ENCODE measurements at places on chromosomes 5 and 9.

DNA sequence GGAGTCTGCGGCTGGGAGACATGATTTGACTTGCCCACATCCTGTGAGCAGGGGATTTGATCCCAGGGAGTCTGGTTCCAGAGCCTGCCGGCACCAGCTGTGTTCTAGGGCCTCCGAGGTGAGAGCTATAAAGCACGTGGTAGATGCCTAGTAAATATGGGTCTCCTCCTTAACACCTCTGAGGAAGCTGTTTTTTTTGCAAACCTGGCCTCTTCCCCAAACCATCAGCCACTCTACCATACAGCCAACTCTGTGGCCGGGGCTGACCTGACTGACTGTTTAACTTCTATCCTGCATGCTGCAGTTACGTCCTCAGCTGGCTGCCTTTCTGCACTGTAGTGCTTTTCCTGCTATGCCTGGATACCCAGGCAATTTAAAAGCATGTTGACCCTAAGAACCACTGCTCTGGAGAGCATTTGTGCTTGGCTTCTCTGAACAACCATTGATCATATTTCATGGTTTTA lies 220.5 kb downstream of the SLIT3 start:
- no peak for ATAC-seq

DNA sequence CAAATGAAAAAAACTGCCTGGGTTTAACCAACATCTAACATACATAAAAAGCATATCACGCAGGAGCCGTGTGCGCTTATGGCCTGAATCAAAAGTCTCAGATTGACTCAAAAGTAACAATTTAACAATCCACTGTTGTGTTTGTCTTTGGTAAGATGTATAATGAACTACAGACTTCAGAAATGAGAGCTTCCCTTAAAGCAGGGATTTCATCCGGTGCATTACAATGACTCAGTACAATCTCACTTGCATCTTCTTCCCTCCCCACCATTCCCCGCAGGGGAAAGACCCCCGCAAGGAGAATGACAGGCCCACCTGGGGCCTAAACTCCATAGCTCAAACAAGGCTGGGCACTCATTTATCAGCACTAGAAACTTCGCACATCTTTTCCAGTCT lies 1.4 kb downstream of the ZFR start:
- peak; percentile 33 for ATAC-seq

- ATAC-seq: no peak
These were observed 1353.7 kb upstream of the ACO1 start for GRCh38 chr9:31030741-31031202.

DNA sequence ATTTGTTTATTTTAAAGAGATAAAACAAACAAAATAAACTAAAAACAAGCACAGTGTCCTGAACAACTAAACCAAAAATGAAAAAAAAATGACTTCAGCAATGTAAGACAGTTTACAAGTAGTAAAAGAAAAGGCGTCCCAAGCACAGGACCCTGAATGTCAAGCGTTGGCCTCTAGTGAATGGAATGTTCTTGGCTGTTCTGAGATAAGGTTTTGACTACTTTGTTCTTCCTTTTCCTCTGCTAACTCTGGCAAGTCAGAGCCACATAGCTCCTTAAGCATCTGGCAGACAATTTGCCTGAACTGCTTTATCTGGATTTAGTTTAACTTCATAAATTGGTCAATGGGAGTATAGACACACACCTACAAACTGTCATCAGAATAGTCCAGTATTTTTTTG lies 655.2 kb downstream of the ANXA1 start:
- ATAC-seq: no peak

- ATAC-seq: no peak
These were observed 162.7 kb downstream of the SYK start for GRCh38 chr9:90964101-90965020.

GRCh38 chr9:71685394-71685793 lies 82.9 kb downstream of the CEMIP2 start:
- ATAC-seq: peak; percentile 57

DNA sequence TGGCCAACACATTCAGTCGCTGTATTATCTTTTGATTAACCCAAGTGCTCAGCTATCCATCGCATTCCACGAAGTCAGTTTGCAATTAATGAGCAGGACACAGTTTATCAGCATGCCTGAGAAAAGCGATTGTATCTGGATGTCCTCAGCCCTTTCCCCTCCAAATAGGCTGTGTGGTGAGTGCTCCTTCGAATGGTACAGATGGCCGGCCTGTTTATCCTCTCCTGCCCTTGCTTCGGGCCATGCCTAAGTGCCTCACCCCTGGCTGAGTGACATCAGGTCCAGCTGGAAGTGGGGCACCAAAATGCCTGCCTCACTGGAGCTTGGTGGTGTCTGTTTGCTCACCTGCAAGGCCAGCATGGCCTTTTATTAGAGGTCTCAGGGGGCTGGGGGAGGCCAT lies 317.3 kb downstream of the GADD45G start:
- ATAC-seq: no peak

DNA sequence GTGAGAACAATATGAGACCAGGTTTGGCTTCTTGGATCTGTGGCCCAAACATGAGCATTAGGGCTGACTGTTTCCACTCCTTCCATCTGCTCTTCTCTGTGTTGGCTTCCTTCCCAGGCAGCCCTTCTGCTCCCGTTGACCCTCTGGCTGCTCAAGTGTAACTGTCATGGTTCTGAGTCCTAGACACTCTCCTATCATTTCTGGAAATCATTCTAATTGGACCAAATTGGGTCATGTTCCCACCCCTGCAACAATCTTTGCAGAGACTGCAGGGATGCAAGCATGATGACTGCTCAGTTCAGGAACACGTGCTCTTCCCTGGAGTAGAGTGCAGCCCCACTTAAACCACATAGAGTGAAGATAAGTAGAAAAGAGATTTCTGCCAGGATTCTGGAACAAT lies 741.4 kb downstream of the TAF11L14 start:
- ATAC-seq: no peak

- ATAC-seq: no peak
These were observed 50.2 kb upstream of the SAP30L start for GRCh38 chr5:154395407-154396106.

DNA sequence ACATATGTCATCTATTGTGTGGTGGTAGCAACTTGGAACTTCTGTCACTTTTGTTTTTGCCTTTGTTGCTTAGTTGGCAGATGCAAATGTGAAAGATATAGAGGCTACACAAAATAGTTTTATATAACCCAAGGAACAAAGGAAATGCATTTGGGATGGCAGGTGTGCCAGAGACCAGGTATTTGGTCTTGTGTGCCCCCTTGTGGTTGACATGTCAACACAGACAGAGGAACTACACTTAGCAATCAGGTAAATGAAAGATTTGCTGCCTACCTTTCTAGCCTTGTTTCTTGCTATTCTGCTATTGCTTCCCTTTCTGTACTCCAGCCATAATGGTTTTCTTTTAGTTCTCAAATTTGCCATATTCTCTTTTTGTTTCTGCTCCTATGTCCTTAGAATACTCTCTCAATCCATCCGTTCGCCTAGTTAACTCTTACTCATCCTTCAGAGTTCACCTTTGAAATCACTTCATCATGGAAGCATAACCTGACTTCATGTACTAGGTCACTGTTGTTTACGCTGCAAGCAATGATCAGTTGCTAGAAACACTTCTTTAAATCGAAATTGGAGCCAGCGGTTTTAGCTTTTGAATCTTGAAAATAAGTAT lies 119.5 kb downstream of the TRPM3 start:
- no peak for ATAC-seq

DNA sequence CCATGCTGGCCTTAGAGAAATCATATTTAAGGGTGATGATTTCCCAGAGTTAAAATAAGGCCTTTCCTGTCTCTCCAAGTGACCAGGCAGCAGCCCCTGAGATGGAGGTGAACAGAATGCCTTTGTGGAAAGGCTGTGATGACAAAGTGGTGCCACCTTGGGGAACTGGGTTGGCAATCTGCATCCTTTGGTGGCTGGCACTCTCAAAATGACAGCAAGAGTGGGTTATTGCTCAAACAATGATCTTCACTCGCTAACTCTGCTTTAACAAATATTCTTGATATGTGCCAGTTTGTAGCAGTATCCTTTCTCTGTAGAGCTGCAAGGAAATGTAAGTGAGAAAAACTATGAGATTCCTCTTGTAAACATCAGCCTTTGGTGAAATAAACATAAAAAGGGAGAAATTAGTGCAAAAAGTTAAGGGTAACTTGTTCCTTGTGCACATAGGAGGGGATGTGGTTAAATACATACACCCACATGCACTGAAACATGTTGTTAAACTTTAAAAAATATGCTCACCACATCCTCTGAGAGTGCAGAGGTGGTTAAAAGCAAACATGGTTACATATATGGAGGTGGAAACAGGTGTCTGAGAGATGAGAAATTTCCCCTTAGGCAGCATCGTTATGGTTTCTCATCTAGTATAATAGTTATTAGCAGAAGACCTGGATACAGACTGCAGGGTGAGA lies 373.4 kb upstream of the CTNND2 start:
- no peak for ATAC-seq

GRCh38 chr5:166093312-166093711 lies 2198.1 kb upstream of the WWC1 start:
- ATAC-seq: no peak

GRCh38 chr9:97572892-97573365 lies 60.2 kb downstream of the TSTD2 start:
- ATAC-seq: no peak

- ATAC-seq: no peak
These were observed 84.3 kb upstream of the ACTBL2 start for GRCh38 chr5:57566914-57567313.

DNA sequence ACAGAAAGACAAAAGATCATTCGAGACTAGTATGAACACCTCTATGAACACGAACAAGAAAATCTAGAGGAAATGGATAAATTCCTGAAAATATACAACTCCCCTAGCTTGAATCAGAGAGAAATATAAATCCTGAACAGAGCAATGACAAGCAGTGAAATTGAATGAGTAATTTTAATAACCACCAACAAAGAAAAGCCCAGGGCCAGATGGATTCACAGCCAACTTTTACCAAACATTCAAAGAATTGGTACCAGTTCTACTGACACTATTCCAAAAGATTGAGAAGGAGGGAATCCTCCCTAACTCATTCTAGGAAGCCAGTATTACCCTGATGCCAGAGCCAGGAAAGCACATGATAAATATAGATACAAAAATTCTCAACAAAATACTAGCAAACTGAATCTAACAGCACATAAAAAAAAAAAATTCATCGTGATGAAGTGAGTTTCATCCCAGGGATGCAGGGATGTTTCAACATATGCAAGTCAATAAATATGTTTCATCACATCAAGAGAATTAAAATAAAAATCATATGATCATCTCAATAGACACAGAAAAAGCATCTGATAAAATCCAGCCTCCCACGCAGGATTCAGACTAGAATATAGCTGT lies 25.2 kb upstream of the PTGER4 start:
- no peak for ATAC-seq

DNA sequence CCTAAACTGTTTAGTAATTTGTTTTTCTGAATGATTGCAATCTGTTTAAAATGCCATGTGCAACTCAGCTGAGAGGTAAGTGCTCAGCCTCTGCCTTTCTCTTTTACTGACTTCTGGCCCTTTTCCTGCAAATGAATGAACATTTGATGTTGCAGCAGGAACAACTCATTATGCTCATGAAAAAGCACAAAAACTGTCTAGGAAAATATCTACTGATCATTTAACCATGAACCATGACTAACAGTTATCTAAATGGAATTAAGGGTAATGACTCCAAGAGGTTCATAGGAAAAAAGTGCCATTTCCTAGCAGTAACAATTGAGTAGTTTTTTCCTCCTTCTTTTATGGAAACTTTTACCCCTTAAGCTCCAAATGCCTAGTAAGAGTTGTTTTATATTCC lies 70.6 kb upstream of the ANKH start:
- ATAC-seq: no peak

- ATAC-seq: no peak
These were observed 65.3 kb downstream of the TSTD2 start for GRCh38 chr9:97567894-97568202.

DNA sequence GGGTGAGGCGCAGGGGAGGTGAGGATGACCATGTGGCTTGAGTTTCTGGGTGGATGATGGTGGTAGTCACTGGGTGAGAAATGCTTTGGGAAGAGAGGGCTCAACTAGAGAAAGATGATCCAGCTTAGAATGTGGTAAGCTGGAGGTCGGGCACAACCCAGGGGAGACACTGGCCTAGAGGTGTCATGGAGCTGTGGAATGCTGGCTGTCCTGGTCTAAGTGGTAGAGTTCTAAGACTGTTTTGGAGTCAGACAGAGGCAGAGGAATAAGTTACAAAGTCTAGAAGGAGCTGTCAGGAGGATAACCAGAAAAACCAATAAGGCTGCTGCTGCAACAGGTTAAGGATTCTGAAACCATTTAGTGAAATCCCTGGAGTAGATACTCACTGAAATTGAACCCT lies 19.2 kb upstream of the ACSL6 start:
- no peak for ATAC-seq

DNA sequence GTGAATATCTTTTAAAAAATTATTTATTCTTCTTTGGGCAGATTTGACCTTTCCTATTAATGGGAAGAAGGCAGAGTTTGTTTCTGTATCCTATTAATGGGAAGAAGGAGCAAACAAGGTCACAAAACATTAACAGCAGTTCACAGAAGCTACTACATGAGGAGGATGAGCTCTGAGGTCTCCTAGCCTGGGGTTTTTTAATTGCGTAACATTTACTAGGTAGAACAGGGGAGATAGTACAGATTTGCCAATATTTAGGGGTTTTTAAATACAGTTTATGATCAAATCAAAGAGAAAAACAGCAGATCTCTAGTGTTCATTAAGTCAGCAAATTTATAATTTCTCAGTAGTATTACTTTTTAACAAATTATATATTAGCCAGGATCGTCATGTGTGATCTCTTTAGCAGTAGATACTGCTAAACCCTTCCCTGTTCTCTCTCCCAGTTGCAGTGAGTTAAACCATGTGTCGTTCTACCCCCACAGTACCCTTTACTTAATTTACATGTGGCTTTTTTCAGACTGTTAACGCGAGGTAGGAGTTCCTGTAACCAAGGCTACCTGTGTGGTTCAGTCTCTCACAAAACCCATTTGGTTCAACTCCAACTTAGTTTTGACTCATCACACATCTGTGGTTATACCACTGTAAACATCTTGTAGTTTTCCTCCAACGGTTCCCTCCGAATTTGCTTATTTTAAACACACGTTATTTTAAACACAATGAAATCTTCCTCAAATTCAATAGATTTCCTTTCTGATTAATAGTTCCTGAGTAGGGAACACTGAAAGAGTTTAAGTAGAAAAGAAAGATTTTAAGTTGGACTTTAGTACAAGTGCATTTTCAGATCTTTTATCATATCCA lies 13.3 kb downstream of the SLC25A46 start:
- peak; percentile 93 for ATAC-seq

DNA sequence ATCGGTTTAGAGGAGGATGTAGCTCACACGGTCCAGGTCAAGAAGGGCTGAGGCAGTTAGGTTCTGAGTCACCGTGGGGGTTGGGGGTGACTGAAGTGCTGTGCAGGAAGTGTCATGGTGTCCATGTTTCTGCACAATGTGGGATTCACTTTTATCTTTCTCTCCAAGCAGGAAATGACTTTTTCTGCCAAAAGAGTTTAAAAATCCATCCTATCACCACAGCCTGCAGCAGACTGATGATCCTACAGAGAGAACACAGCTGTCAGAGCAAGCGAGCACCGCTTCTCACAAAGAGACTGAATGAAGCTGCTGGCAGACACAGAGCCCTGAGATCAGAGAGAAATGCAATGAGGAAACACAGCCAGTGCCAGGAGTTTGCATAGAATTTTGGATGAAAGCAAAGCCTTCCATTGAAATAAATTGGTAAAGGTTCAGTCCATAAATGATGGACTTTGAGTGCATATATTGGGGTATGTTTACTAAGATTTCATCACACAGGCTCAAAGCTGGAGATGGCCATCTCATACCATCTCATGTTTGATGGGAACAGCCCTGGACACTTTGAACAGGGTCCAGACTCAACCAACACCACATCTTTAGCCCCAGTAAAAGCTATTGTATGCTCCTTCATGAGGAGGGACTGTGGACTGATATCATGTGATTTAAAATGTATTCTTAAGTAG lies 213.9 kb upstream of the FBXL7 start:
- no peak for ATAC-seq

All from activated CD4-positive, CD25-positive, alpha-beta regulatory T cell treated with anti-CD3 and anti-CD28 coated beads, Interleukin-2, amount 50 U/mL, for 24 hours (primary cell).